ENCODE measurements at places on chromosomes 12 and 14. TPM values are rescaled to one million over a fixed set of nuclear protein-coding genes. Genes with fewer than 3 reads are reported as not detected.

KTN1 gene
- 157 TPM for total RNA-seq

GRCh38 chr12:71664411-71665089 lies 449 bp downstream of the THAP2 start:
- peaks cover 6% of the 10 kb centered on the region for H3K36me3 ChIP-seq
- H3K27ac ChIP-seq: peak overlapping the region; percentile 100
- DNase-seq: no peak
- no peaks in the 10 kb centered on the region for H3K27me3 ChIP-seq
- H3K4me3 ChIP-seq: peak overlapping the region; percentile 91

PPFIA2 gene
- total RNA-seq: 1.1 TPM

- H3K4me1 ChIP-seq: peaks cover 7% of the 10 kb centered on the region
- H3K36me3 ChIP-seq: peaks cover 9% of the 10 kb centered on the region
- no peak overlapping the region for H3K4me3 ChIP-seq
- no peak for DNase-seq
Measured at GRCh38 chr14:63624203-63624602, 17.5 kb downstream of the WDR89 start.

DNA sequence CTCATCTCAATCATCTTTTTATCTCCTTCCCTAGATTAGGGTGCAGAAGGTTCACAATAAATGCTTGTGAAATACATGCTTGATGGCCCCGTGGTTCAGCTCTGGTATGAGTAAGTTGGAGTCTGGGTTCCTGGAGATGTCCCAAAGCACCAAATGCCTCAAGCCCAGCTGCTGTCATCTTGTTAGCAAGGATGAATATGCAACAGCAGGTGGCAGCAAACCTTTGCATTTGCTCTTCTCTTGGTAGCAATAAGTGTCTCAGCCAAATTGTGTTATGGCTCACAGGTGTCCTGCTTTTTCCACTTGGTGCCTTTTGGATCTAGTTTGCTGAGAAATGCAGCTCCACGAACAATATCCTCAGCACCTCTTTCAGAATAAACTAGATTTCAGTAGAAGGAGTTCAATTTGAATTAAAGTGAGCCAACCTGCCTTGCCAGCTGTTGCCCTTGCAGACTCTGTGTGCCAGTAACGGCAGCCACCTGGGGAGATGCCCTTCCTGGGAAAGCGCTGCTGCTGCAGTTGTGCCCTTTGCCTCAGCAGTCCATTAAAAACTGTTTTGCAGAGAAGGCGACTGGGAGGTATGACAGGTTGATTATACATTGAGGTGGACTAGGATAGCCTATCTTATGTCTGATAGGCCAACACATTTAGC lies 417.3 kb downstream of the SNAPC1 start:
- DNase-seq: peak; percentile 62
- no peak overlapping the region for H3K4me3 ChIP-seq
- H3K36me3 ChIP-seq: no peaks in the 10 kb centered on the region
- H3K27me3 ChIP-seq: peaks cover 11% of the 10 kb centered on the region
- no peaks in the 10 kb centered on the region for H3K4me1 ChIP-seq

GRCh38 chr14:65107200-65107599 lies 4.9 kb upstream of the MAX start:
- no peaks in the 10 kb centered on the region for H3K27me3 ChIP-seq
- no peaks in the 10 kb centered on the region for H3K36me3 ChIP-seq
- no peak overlapping the region for H3K4me3 ChIP-seq
- DNase-seq: no peak
- H3K4me1 ChIP-seq: peaks cover 5% of the 10 kb centered on the region
- no peak overlapping the region for H3K27ac ChIP-seq

GRCh38 chr12:131897276-131897675 lies 2.9 kb downstream of the ULK1 start:
- peak overlapping the region; percentile 81 for H3K4me3 ChIP-seq
- no peaks in the 10 kb centered on the region for H3K36me3 ChIP-seq
- H3K27ac ChIP-seq: no peak overlapping the region
- H3K27me3 ChIP-seq: no peaks in the 10 kb centered on the region
- no peak for DNase-seq

ZNF385A gene
- 34.2 TPM for total RNA-seq

CLEC2A gene
- 0.29 TPM for total RNA-seq

DNA sequence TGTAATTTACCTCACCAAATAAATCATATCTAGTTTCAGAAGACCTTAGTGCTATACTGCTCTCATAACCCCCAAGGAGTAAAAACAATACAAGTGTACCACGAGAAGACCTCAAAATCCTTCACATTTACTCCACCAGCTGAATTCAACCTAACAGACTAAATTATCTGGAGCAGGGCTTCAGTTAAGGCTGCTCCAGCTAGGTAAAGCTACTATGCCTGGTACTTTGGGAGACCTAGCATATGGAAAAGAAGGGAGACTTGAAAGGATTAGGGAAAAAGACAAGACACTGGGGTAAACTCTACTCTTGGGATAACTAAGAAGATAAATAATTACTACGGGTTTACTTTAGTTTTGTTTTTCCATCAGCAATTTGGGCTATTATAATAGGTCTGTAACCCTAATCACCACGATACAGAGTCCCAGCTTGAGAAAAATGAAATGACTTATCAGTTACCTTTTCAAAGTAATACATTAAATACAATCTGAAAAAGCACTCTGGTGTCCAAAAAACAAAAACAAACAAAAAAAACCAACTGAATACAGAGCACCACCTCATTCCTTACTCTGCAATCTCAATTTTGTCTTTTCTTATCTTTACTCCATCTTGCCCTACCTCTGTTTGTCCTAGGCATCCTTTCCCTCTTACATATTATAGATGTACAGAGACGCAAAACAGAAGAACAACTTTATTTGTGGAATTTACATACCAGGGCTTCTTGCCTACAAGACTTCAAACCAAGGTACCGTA lies 2.1 kb downstream of the EML5 start:
- H3K27me3 ChIP-seq: peaks cover 80% of the 10 kb centered on the region
- H3K27ac ChIP-seq: no peak overlapping the region
- no peaks in the 10 kb centered on the region for H3K36me3 ChIP-seq
- DNase-seq: no peak
- no peak overlapping the region for H3K4me3 ChIP-seq

NPFF gene
- not detected for total RNA-seq

DNA sequence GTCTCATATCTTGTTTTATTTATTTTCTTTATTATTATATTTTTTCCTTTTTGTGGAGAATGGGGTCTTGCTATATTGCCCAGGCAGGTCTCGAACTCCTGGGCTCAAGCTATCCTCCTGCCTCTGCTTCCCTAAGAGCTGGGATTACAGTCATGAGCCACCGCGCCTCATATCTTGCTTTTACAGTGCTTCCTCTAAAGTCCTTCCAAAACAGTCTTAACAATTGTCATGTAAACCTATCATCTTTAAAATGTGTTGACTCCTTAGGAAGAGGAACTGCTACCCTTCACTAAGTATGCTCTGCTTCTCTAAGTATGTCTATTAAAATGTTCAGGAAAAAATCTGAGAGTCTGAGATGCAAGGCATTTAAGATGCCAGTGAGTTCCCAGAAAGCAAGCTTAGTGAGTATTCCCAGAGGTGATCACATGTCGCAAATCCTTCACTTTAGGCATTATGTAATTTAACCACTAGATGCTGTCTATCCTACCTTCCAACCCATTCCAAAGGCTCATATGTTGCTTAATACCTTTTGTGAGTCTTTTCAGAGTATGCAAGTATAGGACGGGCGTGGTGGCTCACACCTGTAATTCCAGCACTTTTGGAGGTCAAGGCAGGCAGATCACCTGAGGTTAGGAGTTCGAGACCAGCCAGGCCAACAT lies 19.7 kb upstream of the FOXJ2 start:
- H3K4me1 ChIP-seq: peaks cover 4% of the 10 kb centered on the region
- no peak overlapping the region for H3K4me3 ChIP-seq
- DNase-seq: no peak
- H3K27ac ChIP-seq: no peak overlapping the region
- peaks cover 26% of the 10 kb centered on the region for H3K27me3 ChIP-seq

DNA sequence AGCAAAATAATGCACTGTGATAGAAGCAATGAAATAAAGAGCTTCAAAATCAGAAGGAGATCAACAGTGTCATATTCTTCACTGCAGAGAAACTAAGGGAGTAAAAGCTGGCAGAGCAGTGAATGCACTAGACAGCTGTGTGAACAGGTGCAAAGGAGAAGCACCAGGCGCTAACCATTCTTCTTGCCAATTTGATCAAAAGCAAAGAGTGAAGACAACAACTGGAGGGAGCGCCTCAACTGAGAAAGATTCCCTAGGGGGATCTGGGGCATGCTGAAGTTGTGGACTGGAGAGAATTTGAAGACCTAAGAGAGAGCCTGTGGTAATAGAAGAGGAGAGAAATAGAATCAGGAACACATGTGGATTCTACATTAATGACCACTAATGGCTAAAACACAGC lies 50.4 kb upstream of the OVCH1 start:
- H3K4me1 ChIP-seq: peaks cover 7% of the 10 kb centered on the region
- no peak for DNase-seq
- H3K27me3 ChIP-seq: peaks cover 18% of the 10 kb centered on the region
- no peaks in the 10 kb centered on the region for H3K36me3 ChIP-seq
- H3K27ac ChIP-seq: no peak overlapping the region

PZP gene
- not detected for total RNA-seq

CFAP251 gene
- total RNA-seq: 6.9 TPM

- no peaks in the 10 kb centered on the region for H3K36me3 ChIP-seq
- no peaks in the 10 kb centered on the region for H3K27me3 ChIP-seq
- H3K27ac ChIP-seq: no peak overlapping the region
- no peak overlapping the region for H3K4me3 ChIP-seq
Measured at GRCh38 chr12:40525054-40525453, 167.2 kb upstream of the CNTN1 start.

TESPA1 gene
- total RNA-seq: 0.20 TPM

LRRC23 gene
- 13.4 TPM for total RNA-seq

GRCh38 chr12:11897923-11898322 lies 172.8 kb upstream of the BCL2L14 start:
- no peak overlapping the region for H3K4me3 ChIP-seq
- H3K27me3 ChIP-seq: no peaks in the 10 kb centered on the region
- no peak overlapping the region for H3K27ac ChIP-seq

GRCh38 chr14:105700622-105701288 lies 174.4 kb downstream of the TMEM121 start:
- no peak overlapping the region for H3K4me3 ChIP-seq
- no peaks in the 10 kb centered on the region for H3K27me3 ChIP-seq
- no peak overlapping the region for H3K27ac ChIP-seq
- H3K36me3 ChIP-seq: peaks cover 8% of the 10 kb centered on the region
- no peaks in the 10 kb centered on the region for H3K4me1 ChIP-seq
- no peak for DNase-seq

DNA sequence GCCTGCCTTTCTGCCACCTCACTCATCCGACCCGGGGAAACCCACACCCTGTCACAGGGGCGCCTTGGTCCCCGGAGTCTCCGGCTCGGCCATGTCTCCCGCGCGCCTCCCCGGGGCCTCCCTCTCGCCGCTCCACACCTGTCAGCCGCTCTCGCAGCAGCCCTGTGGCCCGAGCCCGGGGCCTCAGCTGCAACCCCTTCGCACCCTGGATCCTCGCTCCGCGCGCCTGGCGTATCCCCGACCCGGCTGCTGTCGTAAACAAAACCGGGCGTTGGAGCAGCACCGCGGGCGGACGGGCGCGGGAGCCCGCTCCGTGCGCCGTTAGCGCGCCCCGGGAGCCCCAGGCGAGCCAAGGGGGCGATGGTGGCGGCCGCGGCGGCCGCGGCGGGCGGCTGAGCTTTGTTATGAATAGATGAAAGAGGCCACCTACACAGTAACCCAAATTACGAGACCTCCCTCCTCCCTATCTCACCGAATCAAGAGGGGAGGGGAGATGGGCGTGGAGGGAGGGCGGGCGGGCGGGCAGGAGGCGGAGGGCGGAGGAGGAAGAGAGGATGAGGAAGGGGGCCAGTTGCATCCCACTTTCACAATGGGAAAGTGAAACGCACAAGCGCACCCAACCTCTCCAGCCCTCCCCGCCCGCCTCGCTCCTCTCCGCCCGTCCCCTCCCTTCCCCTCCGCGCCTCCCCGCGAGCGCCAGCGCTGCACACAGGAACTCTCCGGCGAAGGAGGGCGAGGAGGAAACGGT lies at the start of gene PLXNC1:
Gene PLXNC1, plus strand, starts transcription at position 587 of the 748 bp plus-strand sequence. CDS start 395 bp downstream, outside the sequence.
- no peak within 1 kb of the TSS for H3K27ac ChIP-seq
- H3K27me3 ChIP-seq: peaks cover 87% of the 10 kb centered on the region
- H3K4me3 ChIP-seq: peak within 1 kb of the TSS; percentile 68
- H3K36me3 ChIP-seq: no peaks in the 10 kb centered on the region
- peaks cover 6% of the 10 kb centered on the region for H3K4me1 ChIP-seq

HRK gene
- 4.3 TPM for total RNA-seq

DNA sequence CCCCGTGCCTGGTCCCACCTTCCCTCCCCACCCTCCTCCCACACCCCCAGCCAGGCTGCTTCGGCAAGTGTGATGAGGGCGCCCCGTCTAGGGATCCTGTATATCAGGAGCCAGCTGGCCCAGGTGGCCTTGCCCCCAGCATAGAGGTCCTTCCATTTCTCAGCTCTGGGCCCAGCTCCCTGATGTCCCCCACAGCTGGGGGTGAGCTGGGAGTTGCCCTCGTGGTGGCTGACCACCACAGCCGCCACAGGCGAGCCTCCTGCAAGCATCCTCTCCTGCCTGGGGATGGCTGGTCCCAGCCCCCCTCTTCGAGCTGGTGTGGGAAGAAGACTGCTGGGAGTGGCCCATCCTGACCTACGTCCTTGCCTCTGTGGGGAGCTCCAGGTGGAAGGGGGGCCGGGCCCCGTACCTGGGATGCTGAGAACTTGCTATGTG lies 7.4 kb downstream of the ASPG start:
- peaks cover 6% of the 10 kb centered on the region for H3K4me1 ChIP-seq
- H3K27ac ChIP-seq: no peak overlapping the region
- H3K27me3 ChIP-seq: peaks cover 14% of the 10 kb centered on the region
- no peaks in the 10 kb centered on the region for H3K36me3 ChIP-seq
- H3K4me3 ChIP-seq: no peak overlapping the region

DNA sequence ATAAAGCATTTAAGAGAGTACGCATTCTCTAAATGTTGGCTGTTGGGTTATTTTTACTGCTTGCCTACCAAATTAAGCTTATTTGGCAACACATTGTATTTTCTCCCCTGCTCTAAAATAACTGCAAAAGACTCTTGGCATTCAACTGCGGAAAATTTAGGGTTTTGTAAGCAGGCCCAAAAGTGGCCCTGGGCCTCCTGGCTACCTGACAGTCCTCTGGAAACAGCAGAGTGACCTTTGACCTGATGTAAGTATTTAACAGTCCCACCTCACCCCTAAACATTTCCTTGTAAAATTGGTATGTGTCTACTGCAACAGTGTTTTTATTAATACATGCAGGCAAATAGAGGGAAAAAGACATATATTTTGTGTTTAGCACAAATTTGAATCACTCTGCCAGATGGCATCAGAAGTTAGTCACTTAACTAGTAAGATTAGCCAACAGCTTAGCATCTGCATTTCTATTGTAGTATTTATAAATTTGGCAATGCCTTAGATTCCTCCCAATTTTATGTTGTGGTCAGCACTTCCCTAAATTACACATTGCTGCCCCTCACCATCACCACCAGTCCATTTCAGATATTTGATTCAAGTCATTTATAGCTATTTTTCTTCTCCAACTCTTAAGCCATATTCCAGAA lies 11.2 kb downstream of the LLPH start:
- no peak overlapping the region for H3K4me3 ChIP-seq
- no peaks in the 10 kb centered on the region for H3K27me3 ChIP-seq
- H3K36me3 ChIP-seq: peaks cover 13% of the 10 kb centered on the region
- peaks cover 3% of the 10 kb centered on the region for H3K4me1 ChIP-seq

FAM90A1 gene
- total RNA-seq: 0.09 TPM

CLMN gene
- total RNA-seq: 117 TPM

KRT72 gene
- total RNA-seq: not detected

- peaks cover 5% of the 10 kb centered on the region for H3K4me1 ChIP-seq
- H3K4me3 ChIP-seq: no peak overlapping the region
- no peak for DNase-seq
- H3K27me3 ChIP-seq: peaks cover 3% of the 10 kb centered on the region
- H3K27ac ChIP-seq: no peak overlapping the region
- no peaks in the 10 kb centered on the region for H3K36me3 ChIP-seq
Measured at GRCh38 chr14:33369972-33370371, 431.3 kb downstream of the NPAS3 start.
